ENCODE measurements at places on chromosomes 16 and 17. TPM values are rescaled to one million over a fixed set of nuclear protein-coding genes. Genes with fewer than 3 reads are reported as not detected.

The CCDC154 gene
- not detected for total RNA-seq

The KRT20 gene
- 46.7 TPM for total RNA-seq

The CTRB2 gene
- not detected for total RNA-seq

The ASPA gene
- total RNA-seq: not detected

The GNPTG gene
- total RNA-seq: 81.0 TPM

The MATCAP1 gene
- 25.8 TPM for total RNA-seq

The COPS3 gene
- total RNA-seq: 89.0 TPM

The TMC8 gene
- total RNA-seq: 0.17 TPM

The RNU2-1 gene
- total RNA-seq: not detected

The ARMC7 gene
- total RNA-seq: 15.8 TPM

The HAGH gene
- 219 TPM for total RNA-seq

The SULT1A2 gene
- not detected for total RNA-seq

The ACSM2A gene
- total RNA-seq: not detected

The CENPV gene
- total RNA-seq: 62.6 TPM

The NPIPA5 gene
- not detected for total RNA-seq

The GDE1 gene
- 85.5 TPM for total RNA-seq

The GLIS2 gene
- total RNA-seq: 7.4 TPM

The KCNJ12 gene
- total RNA-seq: 0.07 TPM

The MAPK8IP3 gene
- 24.5 TPM for total RNA-seq

The GRAP gene
- 4.3 TPM for total RNA-seq

The TUBB3 gene
- 116 TPM for total RNA-seq

The CIITA gene
- total RNA-seq: not detected

The ZG16B gene
- 0.93 TPM for total RNA-seq

The PIRT gene
- not detected for total RNA-seq

The CSH1 gene
- total RNA-seq: not detected

The SPATA22 gene
- not detected for total RNA-seq

The FNDC8 gene
- total RNA-seq: not detected

The SRCAP gene
- total RNA-seq: 19.0 TPM

The KRTAP4-3 gene
- not detected for total RNA-seq

All from Caki2 (cell line).